ENCODE measurements at places on chromosomes 12 and 14. TPM values are rescaled to one million over a fixed set of nuclear protein-coding genes. Genes with fewer than 3 reads are reported as not detected.

GRCh38 chr12:795305-795704 is 42.9 kb downstream of the WNK1 start:
- DNase-seq: no peak

- DNase-seq: no peak
Measured at GRCh38 chr14:87566991-87567390, 426.0 kb downstream of the GALC start.

GRCh38 chr12:54412786-54413185 is 6.3 kb downstream of the ITGA5 start:
- DNase-seq: no peak

DNA sequence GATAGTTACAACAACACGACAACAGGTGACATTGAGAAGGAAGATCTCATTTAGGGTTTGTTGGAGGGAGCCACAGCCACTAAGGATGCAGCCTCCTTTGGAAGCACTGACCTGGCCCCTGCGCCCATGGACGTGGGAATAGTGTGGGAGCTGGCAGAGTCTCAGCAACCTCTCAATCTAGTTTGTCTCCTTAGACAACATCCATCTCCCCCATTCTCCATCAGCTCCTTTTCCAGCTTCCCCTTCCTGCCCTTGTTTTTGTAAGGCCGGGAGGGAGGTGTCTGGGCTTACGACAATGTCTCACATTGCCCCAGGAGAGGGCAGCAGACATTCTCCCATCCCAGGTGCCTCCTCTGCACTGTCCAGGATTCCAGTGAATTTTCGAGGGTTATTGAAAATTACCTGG is 170.2 kb upstream of the PZP start:
- DNase-seq: no peak

DNA sequence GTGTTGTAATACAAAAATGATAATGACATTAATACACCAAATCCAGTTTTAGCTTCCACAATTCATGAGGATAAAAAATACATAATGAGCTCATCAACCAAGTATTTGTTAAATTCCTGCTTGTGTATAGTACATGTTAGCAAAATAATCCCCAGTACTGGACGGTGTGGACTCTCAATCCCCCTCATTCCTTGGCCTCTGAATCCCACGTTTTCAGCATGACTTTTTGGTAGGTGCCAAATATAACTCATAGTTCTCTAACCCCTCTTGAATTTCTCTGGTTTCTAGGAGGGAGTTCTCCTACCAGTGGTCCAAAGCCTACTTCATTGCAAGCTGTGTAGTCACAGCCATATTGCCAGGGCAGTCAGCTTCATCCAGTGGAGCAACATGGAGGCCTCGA is 41.4 kb upstream of the EPS8 start:
- no peak for DNase-seq

Gene ACSM4
- not detected for total RNA-seq

DNA sequence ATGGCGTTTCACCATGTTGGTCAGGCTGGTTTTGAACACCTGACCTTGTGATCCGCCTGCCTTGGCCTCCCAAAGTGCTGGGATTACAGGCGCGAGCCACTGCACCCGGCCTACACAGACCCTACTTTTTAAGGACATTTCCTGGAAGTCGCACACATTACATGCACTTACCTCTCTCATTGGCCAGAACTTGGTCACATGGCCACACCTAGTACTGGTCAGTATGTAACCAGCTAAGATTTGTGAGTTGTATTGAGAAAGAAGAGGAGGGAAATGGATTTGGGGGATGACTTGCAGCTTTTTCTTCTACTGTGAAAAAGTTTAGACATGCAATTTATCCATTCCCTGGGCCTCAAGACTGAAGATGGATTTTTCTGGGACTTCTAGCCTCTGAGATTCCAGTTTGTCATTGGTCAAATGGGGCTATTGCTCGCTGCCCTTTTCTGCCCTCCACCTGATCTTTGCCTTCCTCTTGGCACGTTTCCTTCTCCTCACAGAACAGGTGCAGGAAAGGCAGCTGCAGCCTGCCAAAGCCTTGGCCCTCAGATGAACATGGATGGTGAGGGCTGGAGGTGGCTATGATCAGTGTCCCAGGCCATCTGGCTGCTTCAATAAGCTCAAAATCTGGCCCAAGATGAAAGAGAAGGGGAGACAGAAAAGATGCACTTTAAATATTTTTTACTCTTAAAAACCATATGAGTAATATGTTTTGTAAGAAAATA is 7.1 kb upstream of the ZDHHC22 start:
- DNase-seq: no peak

DNA sequence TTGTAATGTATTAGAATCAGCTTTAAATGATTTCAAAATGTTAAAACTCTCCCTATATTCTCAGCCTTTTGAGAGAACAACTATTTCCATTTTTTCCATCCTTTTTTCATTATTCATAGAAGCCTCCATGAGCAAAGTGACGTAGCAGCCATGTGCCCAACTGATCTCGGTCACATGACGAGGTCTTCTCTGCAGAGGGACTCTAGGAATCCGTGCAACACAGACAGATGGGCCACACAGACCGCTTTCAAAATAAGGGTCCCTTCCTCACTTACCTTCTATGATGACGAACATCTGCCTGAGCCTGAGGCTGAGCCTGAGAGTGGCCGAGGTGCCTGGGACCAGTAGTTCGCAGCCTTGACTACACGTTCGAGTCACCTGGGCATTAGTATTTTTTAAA is 293.8 kb downstream of the FOXN3 start:
- no peak for DNase-seq

DNA sequence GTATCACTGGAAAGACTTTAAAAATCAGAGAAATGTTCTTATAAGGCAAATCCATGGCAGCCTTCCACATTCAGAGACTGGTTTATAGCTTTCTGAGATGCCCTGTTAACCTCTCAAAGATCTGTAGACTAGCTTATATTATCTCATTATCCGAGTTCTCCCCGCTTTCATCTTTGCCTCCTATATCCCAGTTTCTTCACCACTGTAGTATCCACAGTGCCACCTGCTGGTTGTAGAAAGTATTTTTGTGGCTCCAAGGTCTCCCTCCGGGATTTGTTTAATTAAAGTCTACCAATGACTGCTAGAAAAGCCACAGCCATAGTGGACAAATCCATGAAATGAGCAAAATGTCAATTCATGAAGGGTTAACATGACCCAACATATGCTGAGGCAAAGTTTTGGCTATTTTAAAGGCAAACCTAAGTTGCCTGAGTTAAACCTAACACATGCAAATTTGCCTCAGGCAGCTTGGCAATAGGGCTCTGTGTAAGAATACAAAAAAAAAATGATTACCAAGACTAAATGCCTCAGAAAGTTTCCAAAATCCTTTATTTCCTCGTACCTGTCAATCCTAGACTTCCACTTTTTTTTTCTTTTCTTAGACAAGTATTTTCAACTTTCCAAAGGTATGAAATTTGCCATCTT is 218.8 kb upstream of the BMP4 start:
- no peak for DNase-seq

DNA sequence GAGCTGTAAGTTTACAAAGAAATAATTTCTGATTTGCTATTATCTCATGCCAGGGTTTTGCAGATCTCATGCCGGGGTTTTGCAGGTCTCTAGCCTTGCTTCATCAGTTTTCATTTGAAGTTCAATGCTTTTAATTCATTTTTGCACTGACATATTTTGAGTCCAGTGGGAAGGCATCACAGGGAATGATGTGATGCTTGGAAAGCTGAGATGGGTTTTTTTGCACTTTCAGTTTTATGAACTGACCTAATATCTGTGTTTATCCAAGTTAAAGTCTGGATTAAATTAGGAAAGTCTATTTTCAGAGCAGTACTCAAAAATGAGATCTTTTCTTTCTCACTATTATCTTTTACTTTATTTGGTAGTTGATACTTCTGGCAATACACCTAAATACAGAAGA is 23.6 kb upstream of the REP15 start:
- no peak for DNase-seq

GRCh38 chr12:52585946-52586345 is 12.3 kb upstream of the KRT74 start:
- DNase-seq: no peak

Gene MIP
- not detected for total RNA-seq

DNA sequence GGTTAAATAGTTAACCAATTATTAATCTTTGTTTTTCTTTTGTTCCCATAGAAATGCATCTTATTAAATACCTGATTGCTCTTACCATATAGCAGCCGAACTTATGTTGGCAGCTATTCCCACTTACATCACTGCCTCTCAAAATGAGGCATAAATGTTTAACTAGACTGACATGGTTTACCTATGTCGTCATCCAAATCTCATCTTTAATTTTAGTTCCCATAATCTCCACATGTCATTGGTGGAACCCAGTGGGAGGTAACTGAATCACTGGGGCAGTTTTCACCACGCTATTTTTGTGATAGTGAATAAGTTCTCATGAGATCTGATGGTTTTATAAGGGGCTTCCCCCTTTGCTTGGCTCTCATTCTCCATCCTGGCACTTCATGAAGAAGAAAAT is 499.2 kb upstream of the ATP2B1 start:
- no peak for DNase-seq

DNA sequence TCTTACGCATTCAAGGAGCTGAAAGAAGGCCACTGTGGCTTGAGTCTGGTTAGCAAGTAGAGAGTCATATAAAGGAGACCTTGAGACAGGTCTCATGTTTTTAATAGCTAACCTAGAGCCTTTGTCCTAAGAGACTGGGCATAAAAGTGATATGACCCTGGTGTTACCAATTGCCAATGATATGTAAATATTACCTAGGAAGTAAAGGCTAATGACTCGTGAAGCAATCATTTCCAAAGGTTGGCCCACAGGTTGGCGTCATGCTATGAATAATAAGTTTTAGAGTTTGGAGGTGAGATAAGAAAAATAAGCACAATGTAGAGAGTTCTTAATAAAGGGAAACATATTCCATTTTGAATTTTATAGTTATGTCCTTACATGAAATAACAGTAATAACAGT is 116.6 kb upstream of the PLEKHA5 start:
- no peak for DNase-seq

DNA sequence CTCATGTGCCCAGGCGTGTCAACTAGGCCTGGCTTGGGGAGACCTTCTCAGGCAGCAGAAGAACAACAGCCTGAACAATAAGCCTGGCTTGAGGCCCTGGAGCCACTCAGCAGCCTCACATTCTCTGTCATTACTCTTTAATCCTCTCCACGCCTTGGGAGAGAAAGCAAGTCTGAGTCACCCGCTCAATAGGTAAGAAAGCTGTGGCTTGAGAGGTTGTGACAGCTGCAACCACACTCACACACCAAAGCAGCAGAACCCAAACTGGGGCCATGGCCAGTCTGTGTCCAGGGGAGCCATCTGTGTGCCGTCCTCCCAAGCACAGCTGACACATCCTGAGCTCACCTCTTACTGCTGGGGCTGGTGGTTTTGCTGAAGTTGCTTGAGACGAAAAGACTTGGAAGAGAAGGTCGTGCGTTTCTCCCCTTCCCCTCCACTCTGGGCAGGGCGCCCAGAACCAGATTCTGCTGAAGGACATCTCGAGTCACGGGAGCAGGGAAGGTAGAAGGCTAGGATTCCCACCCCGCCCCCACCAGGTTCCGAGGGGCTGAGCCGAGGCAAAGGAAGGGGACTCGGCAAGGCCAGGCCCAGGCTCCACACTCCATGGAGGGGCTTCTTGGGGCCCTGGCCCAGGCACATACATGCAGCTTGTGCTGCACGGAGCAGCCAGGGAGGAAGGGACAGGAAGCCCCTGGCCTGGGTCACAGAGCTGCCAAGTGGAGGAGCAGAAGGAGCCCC is 5.5 kb downstream of the TMEM63C start:
- no peak for DNase-seq

GRCh38 chr14:75570797-75571196 is 7.6 kb upstream of the FLVCR2 start:
- no peak for DNase-seq

DNA sequence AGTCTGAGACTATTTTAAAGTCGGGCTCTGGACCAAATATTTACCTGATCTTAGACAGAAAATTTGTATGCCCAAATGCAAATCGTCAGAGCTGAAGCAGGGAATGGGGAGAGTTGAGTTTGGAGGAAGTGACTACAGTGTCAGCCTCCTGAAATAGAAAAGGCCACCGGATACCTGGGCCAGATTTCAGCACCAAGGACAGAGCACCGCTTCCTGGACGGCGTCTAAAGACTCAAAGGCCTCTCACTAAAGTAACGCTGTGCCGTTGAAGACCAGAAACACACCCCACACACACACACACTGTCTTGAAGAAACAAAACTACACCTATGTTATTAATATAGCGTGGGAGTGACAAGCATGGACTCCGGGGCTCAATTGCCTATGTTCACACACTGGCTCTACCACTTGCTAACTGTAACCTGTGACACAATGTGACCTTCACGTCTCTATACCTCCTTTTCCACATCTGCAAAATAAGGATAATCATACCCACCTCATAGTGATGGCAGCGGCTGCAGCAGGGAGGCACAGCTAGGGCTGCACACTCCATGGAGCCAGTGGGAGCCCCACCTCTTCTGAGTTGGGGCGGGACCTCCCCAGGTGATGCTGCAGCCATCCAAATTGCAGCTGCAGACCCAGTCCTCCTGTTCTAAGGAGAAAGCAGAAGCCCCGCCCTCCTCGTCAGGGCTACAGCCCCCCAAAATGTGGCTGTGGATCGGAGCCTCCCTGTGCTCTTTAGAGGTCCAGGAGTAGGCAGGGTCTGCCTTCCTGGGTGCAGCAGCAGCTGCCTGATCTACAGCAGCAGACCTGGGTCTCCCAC is 35.6 kb downstream of the KRT76 start:
- peak; percentile 69 for DNase-seq

DNA sequence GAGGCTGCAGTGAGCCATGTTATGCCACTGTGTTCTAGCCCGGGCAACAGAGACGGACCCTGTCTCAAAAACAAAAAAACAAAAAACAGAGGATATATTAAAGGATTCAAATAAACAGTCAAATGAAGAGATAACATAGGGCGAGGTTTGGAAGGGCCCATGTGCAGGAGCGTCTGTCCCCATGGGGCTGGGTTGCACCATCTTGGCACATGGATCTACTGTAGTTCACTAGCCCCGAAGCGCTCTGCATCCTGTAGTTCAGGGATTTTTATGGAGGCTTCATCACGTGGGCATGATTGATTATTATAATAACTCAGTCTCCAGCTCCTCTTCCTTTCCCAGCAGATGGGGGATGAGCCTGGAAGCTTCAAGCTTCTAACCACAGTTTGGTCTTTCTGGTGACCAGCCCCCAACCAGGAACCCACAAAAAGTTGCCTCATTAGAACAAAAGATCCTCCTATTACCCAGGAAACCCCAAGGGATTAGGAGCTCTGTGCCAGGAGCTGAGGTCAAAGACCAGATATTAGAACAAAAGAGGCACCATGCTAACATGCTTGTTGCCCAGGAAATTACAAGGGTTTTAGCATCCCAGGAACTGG is 59.9 kb downstream of the HCAR2 start:
- DNase-seq: no peak

GRCh38 chr12:116674643-116675183 is 63.2 kb downstream of the SPRING1 start:
- DNase-seq: no peak

Gene STYK1
- 10.7 TPM for total RNA-seq

GRCh38 chr14:59213368-59214315 is 25.2 kb downstream of the DAAM1 start:
- DNase-seq: no peak
